ENCODE measurements at places on chromosomes 12 and 14. TPM values are rescaled to one million over a fixed set of nuclear protein-coding genes. Genes with fewer than 3 reads are reported as not detected.

DNA sequence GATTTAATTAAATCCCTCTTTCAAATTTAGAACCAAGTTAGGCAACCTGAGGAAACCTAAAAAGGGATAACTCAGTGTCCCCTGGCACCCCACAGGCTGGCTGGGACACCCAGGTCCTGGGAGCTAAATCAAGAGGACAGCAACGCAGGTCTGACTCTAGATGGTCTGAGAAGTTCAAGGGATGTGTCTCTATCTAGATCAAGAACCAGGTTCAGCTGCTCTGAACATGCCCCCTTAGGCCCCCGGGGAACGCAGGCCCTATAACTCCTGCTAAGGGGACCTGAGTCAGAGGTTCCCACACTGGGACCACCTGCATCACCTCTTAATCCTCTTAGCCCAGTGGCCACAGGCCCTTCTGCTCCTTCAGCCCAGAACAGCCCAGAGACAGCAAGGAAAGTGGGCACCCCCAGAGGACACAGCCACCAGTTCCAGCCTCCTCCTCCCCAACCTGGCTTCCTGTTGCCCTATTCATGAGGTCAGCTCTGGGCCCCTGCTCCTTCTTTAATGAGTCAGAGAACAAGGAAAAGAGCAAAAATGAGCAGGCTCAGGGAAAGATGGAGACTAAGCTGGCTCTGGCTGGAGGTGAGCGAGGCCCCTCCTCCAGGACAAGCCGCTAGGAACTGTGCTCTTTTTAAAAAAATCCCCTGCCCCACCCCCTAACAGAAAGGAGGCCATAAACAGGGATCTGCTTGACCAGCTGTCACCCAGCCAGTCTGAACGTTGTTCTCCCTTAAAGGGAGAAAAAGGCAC lies 10.8 kb downstream of the PITPNM2 start:
- no peak for DNase-seq
- no peak overlapping the region for H3K4me3 ChIP-seq
- H3K27ac ChIP-seq = peak overlapping the region; percentile 88
- H3K4me1 ChIP-seq = peaks cover 68% of the 10 kb centered on the region
- peaks cover 5% of the 10 kb centered on the region for H3K36me3 ChIP-seq

The PTPN6 gene
- 11.3 TPM for total RNA-seq

The ITGA5 gene
- 715 TPM for total RNA-seq

DNA sequence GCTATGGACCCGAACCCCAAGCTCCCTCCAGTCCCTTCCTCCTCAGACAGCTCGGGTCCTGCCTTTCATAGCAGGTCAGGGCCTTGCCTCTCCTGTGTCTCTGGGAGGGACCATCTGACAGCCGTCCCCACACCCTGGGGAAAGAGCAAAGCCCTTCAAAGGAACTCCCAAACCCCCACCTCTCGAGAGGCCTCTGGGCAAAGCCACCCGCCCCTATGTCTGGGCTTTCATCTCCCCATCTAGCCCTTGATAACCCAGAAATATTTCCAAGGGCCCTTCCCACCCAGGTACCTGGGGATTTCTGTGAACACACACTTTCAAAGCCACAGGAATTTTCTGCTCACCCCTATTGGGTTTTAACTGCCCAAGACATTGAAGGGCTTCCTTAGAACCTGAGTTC lies 32.1 kb downstream of the SNRNP35 start:
- DNase-seq = no peak
- no peak overlapping the region for H3K27ac ChIP-seq
- no peaks in the 10 kb centered on the region for H3K27me3 ChIP-seq
- no peak overlapping the region for H3K4me3 ChIP-seq

DNA sequence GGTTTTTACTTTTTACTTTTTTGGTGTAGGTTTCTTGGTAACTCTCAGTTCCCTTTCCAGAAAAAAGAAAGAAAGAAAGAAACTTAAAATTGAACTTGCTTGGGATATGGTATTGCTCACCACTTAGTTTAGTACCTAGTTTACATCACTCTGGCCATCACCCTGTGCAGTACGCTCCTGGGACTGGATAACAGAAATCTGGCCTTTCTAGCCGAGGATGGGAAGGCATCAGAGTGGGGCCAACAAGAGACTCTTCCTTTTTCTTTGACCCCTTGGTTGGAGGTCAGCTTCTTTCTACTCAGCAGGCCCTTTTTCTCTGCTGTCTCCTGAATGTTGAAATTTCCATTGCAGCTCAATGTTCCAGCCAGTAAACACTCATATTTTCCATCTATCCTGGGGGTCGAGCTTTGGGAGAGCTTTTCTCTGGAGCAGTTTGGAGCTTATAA lies 156.6 kb downstream of the TGFB3 start:
- DNase-seq = no peak
- peaks cover 28% of the 10 kb centered on the region for H3K4me1 ChIP-seq
- no peaks in the 10 kb centered on the region for H3K27me3 ChIP-seq
- H3K27ac ChIP-seq = peak overlapping the region; percentile 83
- no peak overlapping the region for H3K4me3 ChIP-seq

The PLEKHA5 gene
- total RNA-seq = 88.5 TPM

The ANKRD13A gene
- total RNA-seq = 94.3 TPM

The PMCH gene
- not detected for total RNA-seq

The DDN gene
- total RNA-seq = 0.11 TPM

The SALL2 gene
- total RNA-seq = 8.3 TPM

DNA sequence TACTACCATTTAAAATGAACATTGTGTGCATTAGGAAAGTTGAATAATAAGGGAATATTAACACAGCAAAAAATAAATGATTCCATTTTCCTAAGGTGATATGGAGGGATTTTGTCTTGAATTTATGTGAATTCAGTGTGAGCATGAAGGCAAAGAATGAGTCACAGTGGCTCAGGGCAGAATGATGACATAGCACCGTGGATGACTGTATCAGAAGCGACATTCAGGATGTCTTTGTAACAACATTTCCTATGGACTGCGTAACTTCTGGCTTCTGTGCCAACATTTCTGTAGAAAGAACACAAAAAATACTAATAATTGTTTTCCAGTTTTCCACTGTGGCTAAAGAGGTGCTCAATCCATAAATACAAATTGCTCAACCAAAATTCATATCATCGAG lies 54.6 kb downstream of the TTC8 start:
- peaks cover 6% of the 10 kb centered on the region for H3K36me3 ChIP-seq
- no peaks in the 10 kb centered on the region for H3K4me1 ChIP-seq
- DNase-seq = no peak
- H3K4me3 ChIP-seq = no peak overlapping the region

- peak; percentile 72 for DNase-seq
- H3K36me3 ChIP-seq = no peaks in the 10 kb centered on the region
- H3K4me3 ChIP-seq = no peak overlapping the region
- no peaks in the 10 kb centered on the region for H3K4me1 ChIP-seq
- no peak overlapping the region for H3K27ac ChIP-seq
- no peaks in the 10 kb centered on the region for H3K27me3 ChIP-seq
Measured at GRCh38 chr14:101186544-101186943, 283.0 kb upstream of the RTL1 start.

DNA sequence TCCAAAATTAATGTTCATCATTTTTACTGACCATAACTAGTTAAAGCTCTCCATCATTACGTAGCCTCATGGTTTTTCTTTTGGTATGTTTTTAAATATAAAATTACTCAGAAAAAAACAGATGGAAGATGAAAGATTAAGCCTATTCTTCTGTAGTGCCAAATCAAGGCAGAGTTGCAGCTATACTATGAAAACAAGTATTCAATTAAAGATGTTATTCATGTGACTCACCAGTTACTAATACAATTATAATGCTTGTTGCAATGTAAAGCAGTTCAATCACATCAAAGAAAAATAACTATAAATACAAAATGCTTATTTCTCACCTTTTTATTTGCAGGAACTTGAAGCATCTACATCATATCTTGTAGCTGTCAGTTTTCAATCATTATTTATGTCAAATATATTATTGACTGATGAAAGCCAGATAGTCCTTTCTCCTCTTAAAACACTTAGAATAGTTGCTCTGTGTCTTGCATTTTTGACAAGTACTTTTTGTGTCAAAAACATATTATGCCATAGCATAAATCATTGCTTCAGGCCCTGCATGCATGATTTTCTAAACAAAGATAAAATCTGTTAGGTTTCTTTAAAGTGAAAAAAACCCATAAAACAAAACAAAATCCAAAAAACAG lies 36.0 kb upstream of the TRHDE start:
- H3K36me3 ChIP-seq = no peaks in the 10 kb centered on the region
- no peak for DNase-seq
- no peak overlapping the region for H3K4me3 ChIP-seq
- H3K27ac ChIP-seq = no peak overlapping the region
- H3K4me1 ChIP-seq = no peaks in the 10 kb centered on the region
- H3K27me3 ChIP-seq = no peaks in the 10 kb centered on the region

DNA sequence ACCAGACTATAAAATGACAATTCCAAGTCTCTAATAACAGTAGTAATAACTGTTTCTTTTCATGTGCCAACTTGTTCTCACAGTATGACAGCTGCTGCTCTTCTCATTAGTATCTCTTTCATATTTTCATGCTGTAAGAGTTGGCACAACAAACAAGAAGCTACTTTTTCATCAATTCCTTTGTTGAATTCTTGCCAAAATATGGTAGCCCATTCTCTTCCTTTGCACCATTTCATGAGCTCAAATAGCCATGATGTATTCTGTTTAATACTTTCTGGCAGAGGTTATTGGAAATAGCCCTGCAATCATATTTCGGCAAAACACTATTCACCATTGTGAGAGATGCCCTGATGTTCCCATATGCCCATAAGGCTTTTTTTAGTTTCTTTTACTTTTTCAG lies 1100.7 kb downstream of the TRHDE start:
- no peaks in the 10 kb centered on the region for H3K27me3 ChIP-seq
- H3K4me1 ChIP-seq = no peaks in the 10 kb centered on the region
- no peak overlapping the region for H3K27ac ChIP-seq
- H3K36me3 ChIP-seq = no peaks in the 10 kb centered on the region
- no peak overlapping the region for H3K4me3 ChIP-seq

DNA sequence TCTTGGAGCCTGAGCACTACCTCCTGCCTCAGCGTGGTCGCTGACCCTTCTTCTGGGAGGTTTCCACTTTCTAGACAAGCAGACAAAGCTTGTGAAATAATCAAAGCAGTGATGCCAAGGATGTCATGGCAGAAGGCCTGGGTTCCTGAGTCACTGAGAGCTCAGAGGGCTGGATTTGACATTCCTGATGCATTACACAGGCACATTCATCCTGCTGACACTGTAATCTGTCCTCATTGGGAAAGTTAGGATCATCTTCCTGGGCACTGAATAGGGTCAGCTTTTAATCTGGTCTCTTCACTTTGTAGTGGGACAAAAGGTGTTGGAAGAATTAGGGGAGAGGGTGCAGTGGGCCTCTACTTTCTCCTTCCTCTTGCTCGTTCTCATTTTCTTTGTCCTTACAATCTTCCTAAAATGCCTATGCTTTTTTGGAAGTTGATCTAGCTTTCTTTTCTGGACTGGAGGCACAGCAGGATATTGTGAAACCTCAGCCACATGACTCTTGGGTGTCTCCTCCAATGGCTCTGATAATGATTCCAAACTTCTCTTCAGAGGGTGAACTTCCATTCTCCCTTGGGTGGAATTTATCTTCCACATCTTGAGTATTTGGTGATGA lies 29.6 kb downstream of the EEA1 start:
- H3K4me3 ChIP-seq = no peak overlapping the region
- H3K36me3 ChIP-seq = no peaks in the 10 kb centered on the region
- peak overlapping the region; percentile 84 for H3K27ac ChIP-seq
- peaks cover 35% of the 10 kb centered on the region for H3K4me1 ChIP-seq

GRCh38 chr12:29818916-29819623 lies 35.3 kb upstream of the TMTC1 start:
- H3K27me3 ChIP-seq = no peaks in the 10 kb centered on the region

DNA sequence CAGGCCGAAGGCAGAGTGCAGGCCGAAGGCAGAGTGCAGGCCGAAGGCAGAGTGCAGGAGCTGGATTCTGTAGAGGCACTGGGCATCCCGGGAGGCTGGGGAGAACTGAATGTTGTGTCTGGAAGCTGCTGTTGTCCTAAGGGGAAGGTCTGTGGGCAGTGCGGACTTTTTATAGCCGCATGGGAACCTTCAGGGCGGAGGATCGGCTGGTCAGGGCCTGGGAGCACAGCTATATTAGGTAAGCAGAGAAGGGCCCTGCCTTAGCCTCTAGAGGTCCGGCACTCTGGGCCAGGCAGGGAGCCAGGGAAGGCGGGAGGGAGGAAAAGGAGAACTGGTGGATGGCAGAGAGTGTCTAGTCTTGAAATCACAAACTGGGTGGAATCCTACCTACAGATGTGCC lies 14.2 kb downstream of the CABP1 start:
- H3K27ac ChIP-seq = peak overlapping the region; percentile 75
- no peak overlapping the region for H3K4me3 ChIP-seq
- no peak for DNase-seq
- peaks cover 36% of the 10 kb centered on the region for H3K4me1 ChIP-seq
- peaks cover 1% of the 10 kb centered on the region for H3K27me3 ChIP-seq

DNA sequence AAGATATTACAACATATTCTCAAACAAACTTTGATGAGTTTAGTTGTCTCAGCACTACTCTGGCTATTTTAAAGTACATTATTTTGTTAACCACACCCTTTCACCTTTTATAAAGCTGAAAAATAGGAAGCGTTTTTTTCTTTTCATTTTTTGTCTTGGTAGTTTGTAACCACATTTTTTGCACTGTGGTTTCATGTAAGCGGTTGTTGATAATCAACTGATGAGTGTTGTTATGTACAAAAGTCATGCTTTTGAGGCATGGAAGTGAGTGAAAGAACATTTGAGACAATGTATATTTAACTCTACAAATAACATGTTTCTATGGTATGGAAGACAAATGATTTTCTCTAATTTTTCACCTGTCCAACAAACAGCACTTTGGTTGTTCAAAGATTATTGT lies 52.1 kb upstream of the ATP2B1 start:
- no peak overlapping the region for H3K27ac ChIP-seq
- no peaks in the 10 kb centered on the region for H3K4me1 ChIP-seq
- no peaks in the 10 kb centered on the region for H3K36me3 ChIP-seq
- no peak for DNase-seq
- H3K27me3 ChIP-seq = no peaks in the 10 kb centered on the region

- no peaks in the 10 kb centered on the region for H3K36me3 ChIP-seq
- no peak within 1 kb of the TSS for H3K4me3 ChIP-seq
- H3K4me1 ChIP-seq = no peaks in the 10 kb centered on the region
- H3K27me3 ChIP-seq = peaks cover 56% of the 10 kb centered on the region
- peak; percentile 82 for DNase-seq
- H3K27ac ChIP-seq = no peak within 1 kb of the TSS
Measured at GRCh38 chr12:52600941-52601481, at the start of gene KRT72. Gene KRT72 (minus strand): TSS chr12:52601463. CDS start chr12:52601452, 11 bp downstream.

DNA sequence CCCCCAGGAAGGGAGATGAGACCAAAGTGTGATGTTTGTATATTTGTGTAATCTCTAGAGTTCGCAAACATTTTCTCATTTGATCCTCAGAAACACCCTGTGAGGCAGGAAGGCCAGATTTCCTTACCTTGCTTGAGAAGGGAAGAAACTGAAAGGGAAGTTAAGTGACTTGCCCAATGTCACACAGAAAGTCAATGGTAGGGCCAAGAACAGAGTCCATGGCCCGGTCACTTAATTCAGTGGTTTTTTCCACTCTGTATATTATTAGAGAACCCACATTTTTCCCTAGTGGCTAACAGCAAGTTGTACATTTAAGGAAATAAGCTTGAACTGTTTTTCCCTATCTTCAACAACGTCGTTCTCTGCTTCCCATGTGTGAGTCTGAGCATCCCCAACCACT lies 25.6 kb upstream of the CHPT1 start:
- H3K4me1 ChIP-seq = peaks cover 5% of the 10 kb centered on the region
- H3K27ac ChIP-seq = no peak overlapping the region
- H3K27me3 ChIP-seq = no peaks in the 10 kb centered on the region
- DNase-seq = no peak
- no peak overlapping the region for H3K4me3 ChIP-seq

- DNase-seq = no peak
- H3K27ac ChIP-seq = no peak overlapping the region
- no peak overlapping the region for H3K4me3 ChIP-seq
- H3K36me3 ChIP-seq = no peaks in the 10 kb centered on the region
- peaks cover 14% of the 10 kb centered on the region for H3K4me1 ChIP-seq
Measured at GRCh38 chr14:99611646-99612045, 7.6 kb upstream of the CCDC85C start.
